C1 segment of cervical spinal cord (tissue), 14 donors: ENCODE measurements at places on chromosomes 1 and 21.
A peak's percentile ranks its signal among the peaks of the same experiment; 100 is the strongest.

- DNase-seq: no peak
Measured at GRCh38 chr1:2255420-2256369, 27.6 kb downstream of the SKI start.

DNA sequence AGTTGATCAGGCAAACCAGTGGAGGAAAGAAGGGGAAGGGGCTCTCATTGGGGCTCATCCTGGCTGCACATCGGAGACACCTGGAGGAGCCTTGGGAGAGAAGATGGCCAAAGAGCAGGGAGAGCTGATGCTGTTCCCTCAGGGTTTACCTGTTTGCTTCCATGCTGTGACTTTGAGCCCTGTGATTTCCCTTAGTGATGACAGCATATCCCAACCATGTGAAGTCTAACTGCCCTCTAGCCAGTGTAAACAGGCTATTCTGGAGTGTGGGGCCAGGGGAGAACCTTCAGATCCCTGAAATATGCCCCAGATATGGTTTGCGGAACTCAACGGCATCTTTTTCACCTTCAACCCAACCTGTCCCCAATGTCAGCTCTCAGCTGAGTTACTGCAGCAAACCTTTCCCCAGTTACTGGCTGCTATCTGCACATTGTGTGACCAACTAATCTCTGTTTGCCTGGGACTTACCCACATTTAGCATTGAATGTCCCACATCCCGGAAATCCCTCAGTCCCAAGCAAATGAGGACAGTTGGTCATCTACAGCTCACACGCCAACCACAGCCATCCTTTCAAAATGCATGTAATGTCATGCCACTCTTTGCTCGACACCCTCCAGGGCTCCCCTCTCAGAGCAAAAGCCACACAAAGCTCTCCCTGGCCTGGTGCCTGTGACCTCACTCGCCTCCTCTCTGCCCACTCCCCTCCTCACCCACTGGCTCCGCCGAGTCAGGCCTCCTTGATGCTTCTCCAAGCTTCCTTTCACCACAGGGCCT lies 242.3 kb downstream of the KCNJ6 start:
- DNase-seq: no peak

DNA sequence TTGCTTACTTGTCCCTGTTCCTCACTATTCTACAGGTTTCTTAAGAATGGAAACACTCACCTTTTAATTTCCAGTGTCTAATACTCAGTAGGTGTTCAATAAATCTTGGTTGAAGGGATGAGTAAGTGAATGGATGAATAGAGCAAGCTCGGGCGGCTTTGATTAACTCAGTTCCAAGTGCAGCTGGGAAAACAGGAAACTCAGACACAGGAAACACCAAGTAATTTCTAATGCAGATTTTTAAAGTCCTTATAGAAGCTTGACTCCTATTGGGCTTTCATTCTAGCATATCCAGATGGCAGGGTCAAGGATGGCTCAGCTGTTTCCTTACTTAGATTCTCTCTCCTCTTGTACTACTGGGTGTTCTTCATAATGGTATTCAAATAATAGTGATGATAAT lies 14.0 kb downstream of the CAMK1G start:
- no peak for DNase-seq

GRCh38 chr1:151968058-151968457 lies 25.6 kb downstream of the S100A10 start:
- DNase-seq: no peak

DNA sequence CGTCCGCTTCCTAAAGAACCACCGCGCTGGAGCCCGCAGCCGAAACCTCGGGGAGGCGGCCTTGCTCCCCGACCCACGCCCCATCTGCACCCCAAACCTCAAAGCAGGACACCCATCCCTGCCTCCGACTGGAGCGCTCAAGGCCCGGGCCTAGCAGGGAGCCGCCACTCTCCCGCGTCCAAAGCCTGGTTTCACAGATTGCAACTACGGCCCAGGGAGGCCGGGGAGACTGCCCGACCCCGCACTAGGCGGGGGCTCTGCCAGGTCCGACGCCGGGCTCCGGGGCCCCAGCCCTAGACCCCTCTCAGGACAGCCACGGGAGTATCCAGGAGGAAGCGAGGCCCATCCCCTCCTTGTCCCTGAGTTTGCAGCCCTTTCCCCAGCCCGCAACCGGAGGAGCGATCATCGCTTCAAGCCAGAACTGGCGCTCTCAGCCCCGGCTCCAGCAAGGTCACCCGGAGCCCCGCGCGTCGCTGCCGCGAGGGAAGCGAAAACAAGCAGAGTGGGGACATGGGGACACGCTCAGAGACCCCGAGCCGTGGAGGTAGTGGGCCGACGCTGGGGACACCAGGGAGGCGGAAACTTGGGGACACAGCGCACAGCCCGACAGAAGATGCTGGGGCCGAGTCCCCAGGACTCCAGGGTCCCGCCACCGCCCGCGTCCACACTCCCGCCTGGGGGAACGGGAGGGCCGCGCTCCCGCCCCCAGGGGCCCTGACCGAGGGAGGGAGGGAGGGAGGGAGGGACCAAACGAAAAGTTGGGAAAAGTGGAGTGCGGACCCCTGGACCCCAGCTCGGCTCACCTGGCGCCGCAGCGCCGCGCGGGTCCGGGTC lies 433 bp downstream of the TMEM200B start:
- DNase-seq: no peak

DNA sequence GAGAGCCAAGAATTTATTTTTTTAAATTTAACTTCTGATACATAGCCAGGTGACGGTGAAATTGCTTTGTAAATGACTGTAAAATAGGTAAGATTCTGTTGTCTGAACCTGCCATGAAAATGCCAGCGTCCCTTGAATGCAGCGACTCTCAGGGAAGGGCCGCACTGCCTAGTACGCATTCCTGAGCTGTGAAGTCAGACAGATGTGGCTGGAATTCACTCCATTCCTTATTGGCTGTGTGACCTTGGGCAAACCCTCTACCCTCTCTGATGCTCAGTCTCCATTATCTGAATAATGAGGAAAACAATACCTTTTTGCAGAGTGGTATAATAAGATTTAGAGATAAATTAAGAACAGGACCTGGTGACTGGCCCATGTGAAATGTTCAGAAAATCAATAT lies 167.1 kb upstream of the DAB1 start:
- DNase-seq: no peak

DNA sequence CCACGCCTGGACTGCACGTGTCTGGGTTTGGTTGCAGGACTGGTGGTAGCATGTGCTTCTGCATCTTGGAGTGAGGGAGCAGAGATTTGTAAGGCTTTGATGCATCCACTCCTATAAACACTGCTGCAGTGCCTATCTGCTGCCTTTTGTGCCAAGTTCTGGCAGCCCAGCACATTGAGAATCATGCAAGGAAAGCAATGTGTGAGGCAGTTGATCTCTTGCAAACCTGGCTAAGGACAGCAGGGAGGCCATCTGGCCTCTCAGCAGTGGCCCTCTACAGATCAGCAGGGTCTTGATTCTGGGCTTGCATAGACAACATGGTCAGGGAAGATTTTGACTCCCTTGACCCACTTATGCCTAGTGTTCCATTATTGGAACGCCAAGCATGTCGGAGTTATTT lies 81.2 kb upstream of the COA6 start:
- DNase-seq: no peak

- DNase-seq: no peak
Measured at GRCh38 chr1:206461602-206462455, 8.4 kb upstream of the IKBKE start.

DNA sequence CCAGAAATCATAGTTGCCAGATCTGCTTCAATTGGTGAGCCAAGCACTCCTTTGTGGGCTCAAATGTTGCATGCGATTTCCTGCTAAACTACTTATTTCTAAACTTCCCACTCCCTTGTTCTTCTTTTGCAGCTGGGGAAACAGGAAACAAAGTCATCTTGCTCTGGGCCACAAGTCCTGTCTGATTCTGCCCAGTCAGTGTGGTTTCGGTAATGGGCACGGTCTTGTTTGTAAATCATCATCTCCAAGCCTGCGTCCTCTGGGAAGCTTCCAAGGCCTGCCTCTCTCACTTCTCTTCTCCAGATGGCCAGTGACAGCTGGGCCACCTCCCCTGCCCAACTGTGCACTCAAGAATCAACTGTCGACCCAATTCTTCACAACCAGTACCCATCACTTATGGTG lies 4.4 kb downstream of the S100A8 start:
- no peak for DNase-seq

GRCh38 chr1:172585348-172585747 lies 52.4 kb downstream of the SUCO start:
- no peak for DNase-seq

- DNase-seq: peak; percentile 54
Measured at GRCh38 chr1:112718691-112719418, 3.7 kb upstream of the PPM1J start.

- DNase-seq: no peak
Measured at GRCh38 chr1:226798427-226799411, 59.6 kb upstream of the ITPKB start.

GRCh38 chr21:35222541-35222941 lies 173.4 kb upstream of the RUNX1 start:
- no peak for DNase-seq

DNA sequence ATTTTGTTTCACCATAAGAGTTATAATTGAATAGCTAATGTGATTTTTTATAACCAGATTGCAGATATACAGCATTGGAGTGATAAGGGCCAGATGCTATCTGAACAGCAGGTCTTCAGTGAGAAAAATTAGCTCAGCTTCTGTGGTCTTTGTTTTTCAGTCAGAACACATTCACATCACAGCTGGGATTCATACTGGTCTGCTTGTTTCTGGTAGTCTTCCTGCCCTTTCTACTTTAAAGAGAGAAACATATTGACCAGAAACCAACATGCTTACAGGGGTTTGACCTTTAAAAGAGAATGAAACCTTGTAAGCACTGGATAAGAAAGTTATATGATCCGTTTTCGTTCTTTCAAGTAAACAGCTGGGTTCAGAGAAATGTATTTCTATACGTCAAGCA lies 213.7 kb upstream of the TMPRSS15 start:
- DNase-seq: no peak

GRCh38 chr1:194705123-194705854 lies 1518.9 kb upstream of the B3GALT2 start:
- no peak for DNase-seq

DNA sequence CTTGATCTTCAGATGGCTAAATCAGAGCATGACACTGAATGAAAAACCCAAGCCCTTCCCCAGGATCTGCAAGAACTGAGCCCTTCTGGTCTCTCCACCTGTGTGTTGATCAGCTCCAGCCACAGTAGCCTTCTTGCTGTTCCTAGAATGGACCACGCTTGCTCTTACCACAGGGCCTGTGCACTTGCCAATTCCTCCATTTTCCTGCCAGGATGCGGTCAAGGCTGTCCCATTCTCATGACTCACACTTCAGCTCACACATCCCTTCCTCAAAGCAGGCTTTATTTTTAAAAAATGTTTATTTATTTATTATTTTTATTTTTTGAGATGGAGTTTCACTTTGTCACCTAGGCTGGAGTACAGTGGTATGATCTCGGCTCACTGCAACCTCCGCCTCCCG lies 43.6 kb upstream of the GRHL3 start:
- no peak for DNase-seq

GRCh38 chr1:161816201-161816600 lies 50.1 kb downstream of the ATF6 start:
- no peak for DNase-seq

DNA sequence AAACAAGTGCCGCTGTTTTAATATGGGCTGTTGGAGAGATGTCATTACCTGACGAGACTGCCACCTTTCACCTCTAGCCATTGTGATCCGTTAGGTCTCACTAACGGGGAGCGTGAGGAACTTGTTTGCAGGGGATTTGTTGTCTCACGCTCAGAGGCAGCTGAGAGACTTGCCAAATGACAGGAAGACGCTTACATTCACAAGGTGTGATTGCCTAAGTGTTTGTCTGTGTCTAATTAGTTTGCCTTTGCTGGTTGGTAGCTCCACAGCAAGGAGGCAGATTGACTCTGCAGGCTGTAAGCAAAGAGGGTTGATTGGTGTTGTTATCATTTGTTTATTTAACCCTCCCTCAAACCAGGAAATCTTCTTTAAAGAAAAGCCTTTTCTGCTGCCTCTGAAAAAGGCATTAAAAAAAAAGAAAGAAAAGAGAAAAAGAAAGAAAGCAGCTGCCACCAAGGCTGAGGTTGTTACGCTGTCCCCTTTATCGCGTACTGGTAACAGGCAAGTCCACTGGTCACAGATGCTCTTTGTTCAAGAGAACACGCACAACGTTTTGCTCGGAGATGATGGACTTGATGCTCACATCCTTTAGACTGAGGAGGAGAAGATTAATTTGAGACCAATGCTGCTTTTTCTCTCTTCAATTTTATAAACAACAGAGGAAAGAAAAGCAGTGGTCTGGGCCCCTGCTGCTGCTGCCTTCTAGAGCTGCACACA lies 203.9 kb downstream of the ZNF326 start:
- DNase-seq: no peak

DNA sequence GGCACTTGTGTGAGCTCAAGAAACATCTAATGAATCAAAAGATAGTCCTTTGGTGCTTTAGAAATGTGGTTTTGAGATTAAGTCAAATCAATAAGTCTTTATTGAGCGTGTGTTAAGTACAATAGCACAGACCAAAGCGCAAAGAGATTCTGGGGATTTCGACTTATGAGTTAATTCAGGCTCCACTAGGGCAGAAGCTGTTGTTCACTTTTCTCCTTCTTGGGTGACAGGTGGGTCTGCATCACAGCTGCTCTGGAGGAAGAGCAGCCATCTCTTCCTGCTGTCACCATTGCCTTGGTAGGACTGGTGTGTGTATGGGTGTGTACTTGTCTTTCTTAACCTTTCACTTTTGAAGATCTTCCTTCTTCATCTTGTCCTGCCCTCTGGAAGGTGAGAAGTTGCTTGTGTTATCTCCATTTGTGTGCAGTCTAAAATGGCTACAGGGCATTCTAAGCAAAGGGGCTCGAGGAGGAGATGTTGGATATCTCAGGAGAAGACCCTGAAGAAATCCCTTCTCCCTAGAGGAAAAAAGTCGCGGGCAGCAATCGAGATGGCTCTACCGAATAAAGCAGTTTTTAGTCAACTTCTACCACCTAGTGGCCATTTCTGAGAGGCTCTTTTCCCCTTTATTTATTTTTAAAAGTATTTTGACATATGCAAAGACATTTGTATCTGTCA lies 22.9 kb upstream of the DISC1 start:
- no peak for DNase-seq

DNA sequence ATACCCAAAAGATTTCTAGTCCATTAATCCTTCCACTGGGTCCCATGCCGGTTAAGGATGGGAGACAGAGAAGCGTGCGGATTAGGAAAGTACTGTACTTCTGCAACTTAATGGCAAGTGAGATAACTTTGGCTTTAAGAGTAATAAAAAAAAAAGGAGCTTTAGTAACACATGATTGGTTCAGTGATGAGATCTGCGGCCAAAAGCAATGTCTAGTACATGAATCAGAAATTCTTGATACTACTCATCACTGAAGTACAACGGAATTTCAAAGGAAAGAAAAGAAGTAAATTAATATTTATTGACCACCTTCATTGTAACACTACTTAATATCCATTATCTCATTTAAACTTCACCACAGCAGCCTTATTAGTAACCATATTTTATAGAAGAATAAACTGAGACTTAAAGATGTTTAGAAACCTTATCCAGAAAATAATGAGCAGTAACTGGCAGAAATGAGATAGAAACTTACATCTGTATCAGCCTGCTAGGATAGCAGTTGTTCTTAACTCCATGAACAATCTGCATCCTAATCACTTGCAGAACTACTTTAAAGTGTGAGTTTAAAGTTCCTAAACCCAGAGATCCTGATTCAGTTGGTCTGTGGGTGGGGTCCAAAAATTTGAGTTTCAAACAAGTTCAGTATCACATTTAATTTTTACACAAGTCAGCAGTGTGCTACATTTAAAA lies 14.1 kb upstream of the NUF2 start:
- DNase-seq: no peak

- no peak for DNase-seq
Measured at GRCh38 chr1:228148196-228148861, 1.4 kb upstream of the GJC2 start.
